Activated naive CD8-positive, alpha-beta T cell treated with anti-CD3 and anti-CD28 coated beads, Interleukin-2, amount 10 ng/mL, durations not matched to agents 7 days and 5 days (primary cell): ENCODE measurements at places on chromosomes 2 and 18. TPM values are rescaled to one million over a fixed set of nuclear protein-coding genes. Genes with fewer than 3 reads are reported as not detected.

GRCh38 chr2:45255563-45255962 lies 246.3 kb upstream of the SIX2 start:
- no peaks in the 10 kb centered on the region for H3K4me1 ChIP-seq
- H3K27ac ChIP-seq, result no peak overlapping the region

DNA sequence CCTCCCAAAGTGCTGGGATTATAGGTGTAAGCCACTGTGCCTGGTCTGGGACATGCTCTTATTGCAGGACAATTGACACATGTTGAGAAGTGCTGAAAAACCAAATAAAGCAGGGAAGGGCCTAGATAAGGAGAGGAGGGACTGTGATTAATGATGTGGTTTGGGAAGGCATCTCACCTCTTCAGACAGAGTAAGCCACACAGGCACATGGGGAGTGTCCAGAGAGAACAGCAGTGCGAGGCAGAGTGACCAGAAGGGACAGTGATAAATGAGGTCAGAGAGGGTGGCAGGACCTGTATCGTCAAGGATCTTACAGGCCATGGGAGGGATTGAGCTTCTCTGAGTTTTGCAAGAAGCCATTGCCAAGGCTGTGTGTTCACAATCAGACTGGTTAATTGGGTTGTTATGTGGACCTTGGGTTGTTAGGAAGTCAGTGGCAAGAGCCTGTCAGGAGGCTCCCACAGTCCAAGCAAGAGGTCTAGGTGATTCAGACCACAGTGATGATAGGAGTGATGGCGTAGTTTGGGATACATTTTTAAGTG lies 58.5 kb downstream of the EIF5B start:
- H3K36me3 ChIP-seq, result peaks cover 36% of the 10 kb centered on the region
- H3K27me3 ChIP-seq, result no peaks in the 10 kb centered on the region
- no peaks in the 10 kb centered on the region for H3K4me1 ChIP-seq
- H3K4me3 ChIP-seq, result no peak overlapping the region
- no peak overlapping the region for H3K27ac ChIP-seq

The AGXT gene
- total RNA-seq, result not detected

DNA sequence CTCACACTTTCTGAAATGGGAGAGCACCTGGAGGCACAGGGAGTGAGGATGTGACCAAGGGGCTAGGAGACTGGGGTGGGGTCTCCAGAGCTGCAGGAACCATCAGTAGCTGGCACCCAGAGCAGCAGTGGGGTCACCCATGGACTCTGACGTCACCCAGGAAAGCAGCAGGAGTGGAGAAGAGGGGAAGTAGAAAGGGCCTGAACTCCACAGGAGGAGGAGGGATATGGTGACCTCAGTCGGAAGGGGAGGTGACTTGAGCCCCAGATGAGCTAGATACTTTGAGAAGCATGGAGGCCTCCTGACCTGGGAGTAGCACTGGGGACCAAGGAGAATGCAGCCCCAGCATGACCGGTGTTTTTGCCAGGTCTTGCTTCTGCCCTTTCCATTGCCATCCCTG lies 8.8 kb downstream of the NMUR1 start:
- DNase-seq, result no peak
- H3K27me3 ChIP-seq, result peaks cover 47% of the 10 kb centered on the region
- no peak overlapping the region for H3K27ac ChIP-seq
- H3K36me3 ChIP-seq, result peaks cover 2% of the 10 kb centered on the region
- H3K4me1 ChIP-seq, result peaks cover 37% of the 10 kb centered on the region
- H3K4me3 ChIP-seq, result no peak overlapping the region

The ZAP70 gene
- 367 TPM for total RNA-seq

GRCh38 chr2:224173210-224173609 lies 134.1 kb upstream of the SERPINE2 start:
- DNase-seq, result no peak
- H3K27me3 ChIP-seq, result peaks cover 9% of the 10 kb centered on the region
- H3K27ac ChIP-seq, result no peak overlapping the region
- H3K4me3 ChIP-seq, result no peak overlapping the region

The OR6B2 gene
- not detected for total RNA-seq

The ARHGEF33 gene
- 0.62 TPM for total RNA-seq

DNA sequence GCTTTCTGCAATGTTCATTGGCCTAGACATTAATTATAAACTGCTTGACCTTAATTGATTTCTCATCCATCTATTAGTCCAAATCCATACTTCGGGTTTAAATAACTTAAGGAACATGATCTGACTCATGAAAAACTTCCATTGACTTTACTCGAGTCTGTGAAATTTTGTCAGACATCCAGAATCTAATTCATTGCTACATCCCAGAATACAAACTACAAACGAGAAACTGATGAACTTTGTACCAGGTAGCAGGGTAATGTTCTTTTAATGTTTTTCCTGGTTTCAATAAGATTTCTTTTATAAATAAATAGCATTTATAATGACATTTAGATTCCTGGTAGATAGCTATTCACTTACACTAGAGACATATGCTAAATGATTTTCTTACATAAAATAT lies 36.0 kb upstream of the IKZF2 start:
- H3K27ac ChIP-seq, result no peak overlapping the region
- no peaks in the 10 kb centered on the region for H3K4me1 ChIP-seq
- no peak for DNase-seq
- no peaks in the 10 kb centered on the region for H3K27me3 ChIP-seq

The LRATD1 gene
- not detected for total RNA-seq

DNA sequence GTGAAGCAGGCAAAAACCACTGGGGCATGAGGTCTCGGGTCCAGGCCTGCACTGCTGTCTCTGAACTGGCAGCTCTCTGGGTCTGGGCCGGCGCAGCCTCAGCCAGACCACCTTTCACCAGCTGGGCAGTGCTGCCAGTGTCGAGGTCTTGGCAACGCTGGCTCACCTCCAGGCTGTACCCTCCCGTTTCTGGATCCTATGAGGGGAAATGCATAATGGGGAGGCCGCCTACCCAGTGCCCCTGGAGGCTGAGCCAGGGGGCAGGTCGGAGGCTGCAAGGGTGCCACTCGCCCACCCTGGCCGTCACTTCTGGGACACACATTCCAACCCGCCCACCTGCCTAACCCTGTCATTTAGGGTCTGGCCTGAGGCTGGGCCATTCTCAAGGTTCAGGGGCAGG lies 24.6 kb downstream of the KIF1A start:
- H3K4me1 ChIP-seq, result no peaks in the 10 kb centered on the region
- no peak overlapping the region for H3K27ac ChIP-seq
- DNase-seq, result peak; percentile 18
- H3K36me3 ChIP-seq, result no peaks in the 10 kb centered on the region
- H3K4me3 ChIP-seq, result no peak overlapping the region

DNA sequence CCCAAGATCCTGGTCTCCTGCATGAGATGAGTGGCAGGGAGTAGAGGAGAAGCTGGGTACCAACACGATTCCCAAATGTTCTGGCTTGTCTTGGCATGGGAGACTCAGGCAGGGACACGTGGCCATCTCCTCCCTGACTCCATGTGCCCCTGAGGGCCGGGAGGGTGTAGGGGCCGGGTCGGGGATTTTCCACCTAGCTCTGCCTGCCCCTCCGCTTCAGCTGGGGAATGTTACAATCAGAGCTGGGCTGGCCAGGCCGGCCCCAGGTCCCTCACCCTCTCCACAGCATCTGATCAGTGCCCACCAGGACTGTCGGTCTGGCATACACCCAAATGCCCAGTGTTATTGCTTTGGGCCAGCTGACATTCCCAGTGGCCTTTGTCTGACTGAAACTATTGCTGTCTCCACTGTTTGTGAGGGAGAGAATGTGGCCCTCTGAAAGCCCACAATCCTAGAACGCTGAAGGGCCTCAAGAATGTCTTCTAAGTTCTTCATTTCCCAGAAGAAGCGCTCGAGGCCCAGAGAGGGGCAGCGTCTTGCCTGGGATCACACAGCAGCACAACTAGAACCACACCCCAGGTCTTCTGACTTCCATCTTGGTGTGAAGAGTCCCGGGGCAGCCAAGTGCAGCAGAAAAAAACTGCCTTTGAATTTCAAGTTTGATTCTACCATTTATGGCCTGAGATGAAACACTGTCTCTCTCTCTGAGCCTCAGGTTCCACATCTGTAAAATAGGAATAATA lies 23.2 kb downstream of the KCNK3 start:
- H3K4me3 ChIP-seq, result no peak overlapping the region
- H3K27ac ChIP-seq, result no peak overlapping the region
- H3K36me3 ChIP-seq, result no peaks in the 10 kb centered on the region

GRCh38 chr2:238570926-238571325 lies 144.2 kb downstream of the ASB1 start:
- no peak overlapping the region for H3K27ac ChIP-seq
- no peak for DNase-seq
- no peaks in the 10 kb centered on the region for H3K4me1 ChIP-seq
- no peak overlapping the region for H3K4me3 ChIP-seq

The SERPINB13 gene
- total RNA-seq, result not detected

GRCh38 chr2:229870903-229871656 lies 50.7 kb downstream of the TRIP12 start:
- DNase-seq, result no peak
- H3K4me1 ChIP-seq, result peaks cover 17% of the 10 kb centered on the region
- H3K4me3 ChIP-seq, result no peak overlapping the region
- peaks cover 29% of the 10 kb centered on the region for H3K36me3 ChIP-seq
- H3K27me3 ChIP-seq, result no peaks in the 10 kb centered on the region

The GPR35 gene
- 19.3 TPM for total RNA-seq

DNA sequence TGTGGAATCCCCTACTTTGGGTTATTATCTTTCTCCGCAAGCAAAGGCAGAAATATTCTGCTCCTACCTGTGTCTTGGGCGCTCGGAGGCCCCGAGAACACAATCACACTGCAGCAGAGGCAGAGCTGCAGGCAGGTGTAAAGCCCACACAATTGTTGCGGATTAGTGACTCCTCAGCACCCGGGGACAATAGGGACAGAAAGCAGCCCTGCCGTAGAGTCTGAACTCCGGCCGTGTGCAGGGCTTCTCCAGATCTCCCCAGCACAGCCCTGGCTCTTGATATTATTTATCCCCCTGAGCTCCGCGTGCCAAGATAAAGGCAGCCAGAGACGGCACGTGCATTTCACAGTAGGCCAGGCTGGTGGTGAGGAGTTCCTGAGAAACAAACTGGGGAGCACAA lies 229.2 kb downstream of the EN1 start:
- no peak overlapping the region for H3K4me3 ChIP-seq
- H3K27me3 ChIP-seq, result peaks cover 2% of the 10 kb centered on the region
- no peaks in the 10 kb centered on the region for H3K4me1 ChIP-seq
- H3K27ac ChIP-seq, result no peak overlapping the region
- DNase-seq, result no peak

The AFF3 gene
- 2.2 TPM for total RNA-seq

DNA sequence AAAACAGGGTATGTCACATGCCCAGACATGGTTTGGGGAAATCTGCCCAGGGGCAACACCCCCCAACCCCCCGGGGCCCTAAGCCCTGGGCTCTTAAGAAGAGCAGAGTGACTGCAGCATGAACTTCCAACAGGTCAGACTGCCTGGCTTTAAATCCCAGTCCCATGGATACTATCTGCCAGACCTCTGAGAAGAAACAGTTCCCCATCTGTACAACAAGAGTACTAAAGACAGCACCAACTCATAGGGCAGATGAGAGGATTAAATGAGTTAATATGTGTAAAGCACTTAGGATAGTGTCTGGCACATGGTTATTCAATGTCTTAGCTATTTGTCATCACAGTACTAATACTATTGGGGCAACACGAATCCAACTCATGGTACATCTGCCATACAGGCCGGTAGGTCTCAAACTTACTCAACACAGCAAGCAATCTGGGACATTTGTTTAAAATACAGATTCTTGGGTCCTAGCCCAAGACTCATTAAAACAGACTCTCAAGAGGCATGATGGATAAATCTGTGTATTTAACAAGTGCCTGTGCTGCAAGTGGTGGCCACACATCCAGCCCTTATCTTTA lies 23.4 kb downstream of the CDH2 start:
- H3K27ac ChIP-seq, result no peak overlapping the region
- no peaks in the 10 kb centered on the region for H3K4me1 ChIP-seq
- no peaks in the 10 kb centered on the region for H3K27me3 ChIP-seq
- no peak overlapping the region for H3K4me3 ChIP-seq
